ENCODE measurements at places on chromosomes 11 and 22.

DNA sequence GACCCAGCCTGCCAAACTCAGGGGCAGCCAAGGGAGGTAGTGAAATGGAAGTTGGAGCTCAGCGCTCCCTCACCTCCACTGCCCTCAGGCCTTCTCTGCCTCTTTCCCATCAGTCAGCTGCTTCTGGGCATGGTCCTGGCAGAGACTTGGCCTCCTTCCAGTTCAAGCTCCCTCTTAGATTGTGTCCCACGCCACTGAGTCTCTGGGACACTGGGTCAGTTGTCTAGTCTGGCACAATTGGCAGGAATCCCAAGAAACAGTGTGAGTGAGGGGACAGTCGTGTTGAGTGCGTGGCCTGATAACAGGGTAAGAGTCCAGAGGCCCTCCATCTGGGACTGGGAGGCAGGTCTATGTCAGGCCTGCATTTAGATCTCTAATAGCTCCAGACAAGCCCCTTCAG lies 7.1 kb upstream of the SLC35E4 start:
- DNase-seq = no peak

DNA sequence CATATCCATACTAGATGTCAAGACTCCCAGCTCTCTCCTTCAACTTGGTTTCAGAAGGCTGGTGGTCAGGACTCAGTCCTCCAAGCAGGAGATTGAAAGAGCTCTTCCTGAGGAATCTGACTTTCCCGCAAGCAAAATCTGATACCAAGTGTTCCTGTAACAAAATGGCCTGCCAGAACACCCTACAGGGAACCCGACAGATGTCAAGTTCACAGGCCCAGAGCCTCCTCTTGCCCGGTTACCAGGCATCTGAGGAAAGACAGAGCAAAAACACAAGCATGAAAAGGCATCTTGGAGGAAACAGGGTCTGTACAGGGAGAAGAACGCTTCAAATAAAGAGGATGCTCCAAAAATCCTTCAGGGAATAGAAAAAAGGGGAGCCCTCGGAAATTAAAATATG lies 8.7 kb upstream of the KCNJ5 start:
- no peak for DNase-seq

DNA sequence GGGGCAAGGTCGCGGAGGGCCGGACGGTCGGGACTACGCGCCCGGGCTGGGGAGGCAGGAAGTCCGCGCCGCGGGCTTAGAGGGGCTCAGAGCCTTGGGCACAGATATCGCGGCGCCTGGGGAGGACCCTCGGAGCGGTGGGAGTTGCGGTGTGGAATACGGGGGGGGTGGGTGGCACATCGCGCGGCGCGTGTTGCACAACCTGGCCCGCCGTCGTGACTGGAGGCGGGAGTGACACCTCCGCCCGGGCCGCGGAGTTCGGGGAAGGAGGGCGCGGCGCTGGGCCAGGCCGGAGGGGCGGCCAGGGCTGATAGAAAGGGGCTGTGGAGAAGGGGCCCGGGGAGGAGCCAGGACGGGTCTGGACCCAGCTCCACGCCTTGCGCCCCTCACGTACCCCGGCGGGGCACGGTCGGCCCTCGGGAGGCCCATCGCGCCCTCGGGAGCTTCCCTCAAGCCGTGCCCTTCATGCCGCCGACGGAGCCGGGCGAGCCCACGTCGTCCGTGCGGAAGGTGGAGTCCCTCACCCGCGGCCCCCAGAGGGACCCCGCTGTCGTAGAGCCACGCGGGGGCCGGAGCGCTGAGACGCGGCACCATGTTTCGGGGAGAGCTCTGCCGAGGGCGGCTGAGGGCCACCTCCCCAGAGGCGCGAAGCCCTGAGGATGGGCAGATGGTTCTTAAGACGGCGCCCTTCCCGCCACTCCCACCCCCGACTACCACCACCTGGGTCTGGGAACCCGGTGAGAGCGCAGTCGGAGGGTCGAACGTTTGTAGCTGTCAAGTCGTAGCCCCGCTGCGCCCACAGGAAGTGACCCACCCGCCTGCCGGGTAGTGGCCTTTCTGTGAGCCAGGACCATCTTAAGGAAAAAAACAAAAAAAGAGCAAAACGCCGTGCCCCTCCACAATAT lies 729 bp downstream of the IL17RA start:
- no peak for DNase-seq

DNA sequence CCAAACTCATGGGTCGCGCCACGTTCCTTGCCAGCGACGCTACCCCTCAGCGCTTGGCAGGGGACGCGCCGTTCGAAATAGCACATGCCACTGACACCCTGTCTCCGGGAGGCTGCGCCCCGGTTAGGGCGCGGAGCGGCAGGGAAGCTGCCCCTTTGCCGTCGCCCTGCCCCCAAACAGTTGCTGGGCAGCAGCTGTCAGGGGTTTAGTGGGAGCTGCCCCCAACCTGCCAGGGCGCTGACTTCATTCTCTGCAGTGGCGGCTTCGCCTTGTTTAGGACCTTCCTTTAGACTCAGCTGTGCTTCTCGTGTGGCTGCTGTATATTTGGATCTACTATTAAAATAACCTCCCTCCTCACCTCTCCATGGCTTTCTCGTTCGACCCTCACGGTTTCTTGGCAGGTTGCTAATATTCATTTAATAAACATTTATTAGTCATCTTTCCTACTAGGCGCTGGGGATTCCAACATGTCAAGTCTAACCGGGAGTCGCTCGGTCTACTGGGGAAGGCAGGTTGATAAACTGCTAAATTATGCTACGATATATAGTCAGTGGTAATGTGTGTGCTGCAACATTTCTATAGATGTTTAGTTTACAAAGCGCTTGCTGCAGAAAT lies 782 bp downstream of the TMEM109 start:
- DNase-seq = no peak

- DNase-seq = no peak
Measured at GRCh38 chr22:35175392-35175791, 81.9 kb upstream of the HMGXB4 start.

DNA sequence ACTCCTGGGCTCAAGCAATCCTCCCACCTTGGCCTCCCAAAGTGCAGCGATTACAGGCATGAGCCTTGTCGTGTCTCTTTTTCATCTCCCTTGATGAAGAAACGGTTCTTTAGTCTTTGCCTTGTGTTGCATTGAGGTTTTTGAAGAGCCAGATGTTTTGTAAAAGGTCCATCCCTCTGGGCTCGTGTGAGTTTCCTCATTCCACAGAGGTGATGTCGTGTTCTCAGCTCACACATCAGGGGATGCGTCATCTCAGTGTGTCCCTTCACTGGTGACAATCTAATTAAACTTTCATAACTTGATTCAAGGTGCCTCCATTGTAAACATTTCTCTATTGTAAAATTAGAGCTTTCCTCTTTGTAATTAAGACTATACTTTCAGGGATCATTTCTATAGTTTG lies 29.7 kb upstream of the TEF start:
- DNase-seq = no peak

- DNase-seq = no peak
Measured at GRCh38 chr22:32951807-32952153, 106.4 kb downstream of the SYN3 start.

GRCh38 chr11:121808096-121808495 lies 307.9 kb downstream of the BLID start:
- DNase-seq = no peak

DNA sequence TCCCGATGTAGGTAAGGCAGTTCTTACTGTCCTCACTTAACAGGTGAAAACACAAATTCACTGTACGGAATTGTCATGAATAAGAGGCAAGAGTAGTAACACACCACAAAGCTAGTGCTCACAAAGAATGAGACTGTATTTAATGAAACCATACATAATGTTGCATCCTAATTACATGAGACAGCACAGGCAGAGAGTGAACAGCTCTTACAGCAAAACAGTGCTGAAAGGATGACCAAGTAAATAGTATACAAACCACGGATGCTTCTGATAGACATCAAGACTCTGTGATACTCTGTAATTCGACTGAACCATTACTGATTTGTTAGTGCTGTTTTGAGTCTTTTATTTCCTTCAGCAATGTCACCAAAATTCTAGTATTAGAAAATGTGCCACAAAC lies 282.3 kb downstream of the TTC28 start:
- no peak for DNase-seq

GRCh38 chr11:122440811-122441665 lies 214.5 kb upstream of the UBASH3B start:
- no peak for DNase-seq

DNA sequence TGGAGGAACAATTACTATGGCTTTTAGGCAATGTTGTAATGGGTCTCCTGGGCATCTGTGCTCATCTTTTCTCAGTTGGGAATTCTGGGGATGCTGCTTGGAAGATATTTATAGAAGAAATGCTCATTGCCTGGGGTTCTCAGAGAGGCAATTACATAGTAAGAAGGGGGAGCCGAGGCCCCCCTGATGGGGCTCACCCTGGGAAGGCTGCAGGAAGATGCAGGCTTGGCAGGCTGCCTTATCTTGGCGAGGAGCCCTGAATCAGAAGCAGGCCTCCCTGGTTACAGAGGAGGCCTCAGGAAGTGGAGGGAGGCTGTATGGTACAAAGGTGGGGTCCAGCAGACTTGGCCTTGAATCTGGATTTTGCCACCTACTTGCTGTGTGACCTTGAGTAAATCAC lies 60.6 kb upstream of the CRYBB3 start:
- no peak for DNase-seq

GRCh38 chr22:48727454-48728058 lies 1100.1 kb downstream of the BRD1 start:
- no peak for DNase-seq

DNA sequence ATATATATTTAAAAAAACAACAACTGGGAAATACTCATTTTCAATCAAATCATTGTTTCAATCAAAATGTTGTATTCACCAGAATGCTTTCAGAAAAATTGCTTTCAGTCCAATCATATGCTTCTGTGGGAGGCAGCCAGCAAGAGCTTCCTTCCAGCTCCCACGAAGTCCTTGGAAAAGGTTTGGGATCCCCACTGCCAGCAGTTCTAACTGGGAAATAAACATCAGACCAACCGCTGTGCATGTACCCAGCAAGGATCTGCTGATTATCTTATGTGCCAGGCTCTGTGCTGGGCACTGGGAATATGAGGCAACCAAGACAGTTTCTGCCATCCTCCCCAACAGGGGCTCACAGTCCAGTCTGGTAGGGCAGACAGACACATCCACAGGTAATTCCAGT lies 10.8 kb downstream of the RPS13 start:
- no peak for DNase-seq

GRCh38 chr11:124893781-124894401 lies 3.8 kb downstream of the ROBO4 start:
- DNase-seq = no peak

GRCh38 chr11:90326647-90327046 lies 103.8 kb upstream of the CHORDC1 start:
- no peak for DNase-seq

- no peak for DNase-seq
Measured at GRCh38 chr22:36797374-36797773, 19.5 kb downstream of the PVALB start.

DNA sequence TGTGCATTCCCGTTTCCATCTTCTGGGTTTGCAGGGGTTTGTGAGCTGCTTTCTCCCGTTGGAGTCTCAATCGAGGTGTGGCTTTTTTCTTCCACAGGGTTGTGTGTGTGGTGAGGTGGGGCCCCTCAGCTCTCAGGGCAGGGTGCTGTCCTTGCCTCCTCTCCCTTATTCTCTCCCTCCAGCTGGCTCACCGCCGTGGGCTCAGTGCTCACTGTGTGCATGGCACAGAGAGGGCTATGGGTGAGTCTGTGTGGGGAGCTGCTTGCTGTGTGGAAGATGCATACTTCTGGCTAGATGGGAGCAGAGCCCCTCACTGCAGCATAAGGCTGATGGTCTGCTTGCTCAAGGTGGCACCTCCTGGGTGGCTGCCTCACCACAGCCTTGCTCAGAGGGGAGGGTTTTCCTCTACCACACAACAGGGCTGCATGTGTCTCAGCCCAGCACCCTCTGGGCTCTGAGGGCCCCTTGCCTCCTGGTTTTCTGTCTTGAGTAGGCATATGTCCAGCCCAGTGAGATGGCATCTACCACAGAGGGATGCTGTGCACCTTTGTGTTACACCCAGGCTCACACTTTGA lies 203.1 kb upstream of the B3GAT1 start:
- no peak for DNase-seq

DNA sequence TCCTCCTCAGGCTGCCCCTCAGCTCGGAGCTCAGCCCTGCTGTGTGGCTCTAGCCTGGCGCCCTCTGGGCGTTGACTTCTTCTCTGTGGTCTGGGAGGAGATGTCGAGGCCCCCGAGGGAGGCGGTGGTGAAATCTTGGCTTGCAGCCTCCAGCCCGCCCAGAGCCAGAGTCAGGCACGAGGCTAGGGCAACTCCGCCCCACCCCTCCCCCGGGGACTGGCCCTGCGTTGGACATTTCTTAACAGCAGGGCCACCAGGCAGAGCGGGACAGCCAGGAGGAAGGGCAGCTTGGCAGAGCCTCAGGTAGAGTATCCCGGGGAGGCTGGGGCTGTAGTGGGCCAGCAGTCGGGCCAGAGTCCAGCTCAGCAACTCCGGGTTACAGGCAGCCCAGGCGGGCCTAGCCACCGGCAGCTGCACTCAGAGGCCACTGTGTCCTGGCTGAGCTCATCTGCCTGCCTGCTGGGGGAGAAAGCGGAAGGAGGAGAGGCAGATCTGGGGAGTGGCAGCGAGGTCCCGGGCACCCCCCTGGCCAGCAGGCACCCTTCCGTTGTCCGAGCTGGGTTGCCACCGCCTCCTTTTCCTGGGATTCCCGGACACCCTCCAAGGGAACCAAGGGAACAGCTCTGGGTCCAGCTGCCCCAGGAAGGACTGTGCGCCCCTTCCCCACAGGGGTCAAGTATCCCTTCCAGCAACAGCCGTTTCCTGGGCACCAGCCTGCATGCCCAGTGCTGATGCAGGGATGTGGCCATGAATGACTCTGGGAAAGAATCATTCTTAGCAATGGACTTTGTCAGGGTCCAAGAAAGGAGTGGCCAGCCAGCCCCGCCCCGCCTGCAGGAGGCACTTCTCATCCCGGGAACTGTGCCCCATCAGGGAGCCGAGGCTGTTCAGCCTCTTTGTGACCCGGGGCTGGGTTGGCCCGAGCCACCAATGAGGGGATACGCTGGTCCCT lies at the start of gene ALDH3B1:
ALDH3B1 (plus strand) TSS at position 238 of the 952 bp plus-strand sequence. CDS start 4,971 bp downstream, outside the sequence.
- no peak for DNase-seq

- DNase-seq = no peak
Measured at GRCh38 chr11:121035169-121035755, 11.4 kb downstream of the TBCEL start.

- DNase-seq = peak; percentile 83
Measured at GRCh38 chr22:50014655-50015401, 2.3 kb upstream of the IL17REL start.

GRCh38 chr22:42310291-42311015 lies 40.0 kb upstream of the TCF20 start:
- no peak for DNase-seq

DNA sequence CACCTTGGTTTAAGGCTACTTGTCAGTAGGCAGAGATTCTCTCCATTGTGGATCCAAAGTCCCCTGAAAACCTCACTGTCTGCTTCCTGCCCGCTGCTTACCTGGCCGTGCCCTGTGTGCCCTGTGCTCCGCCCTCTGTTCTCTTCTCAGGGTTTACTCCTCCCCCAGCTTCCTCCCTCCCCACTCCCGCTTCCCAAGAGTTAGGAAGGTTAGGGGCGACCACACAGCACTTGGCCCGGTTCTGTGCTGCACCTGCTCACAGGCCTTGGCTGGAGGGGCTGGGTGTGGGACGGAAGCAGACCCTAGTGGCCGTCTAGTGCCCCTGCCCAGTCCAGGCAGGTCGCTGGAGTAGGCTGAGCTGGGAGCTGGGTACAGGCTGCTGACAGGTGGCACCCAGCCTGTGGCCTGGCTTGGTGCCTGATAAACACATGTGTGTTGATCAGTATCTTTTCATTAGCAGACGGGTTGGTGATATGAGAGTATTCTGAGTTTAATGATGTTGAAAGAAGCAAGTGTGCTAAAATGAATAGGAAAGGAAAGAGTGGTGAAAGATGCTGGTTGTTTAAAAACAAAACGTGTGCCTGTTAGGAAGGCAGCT lies 40.5 kb downstream of the GRAMD4 start:
- DNase-seq = no peak

GRCh38 chr11:35949242-35949641 lies 5.4 kb downstream of the LDLRAD3 start:
- DNase-seq = no peak
